ENCODE measurements at places on chromosomes 12 and 14.

GRCh38 chr12:96452261-96452922 lies 37.0 kb upstream of the CFAP54 start:
- no peak for DNase-seq

GRCh38 chr14:101033446-101034165 lies 130.1 kb upstream of the RTL1 start:
- DNase-seq, result no peak

- DNase-seq, result no peak
Measured at GRCh38 chr14:59086241-59086882, 102.1 kb upstream of the DAAM1 start.

- no peak for DNase-seq
Measured at GRCh38 chr12:111330800-111331752, 37.8 kb downstream of the PHETA1 start.

- DNase-seq, result no peak
Measured at GRCh38 chr12:106957583-106957982, 1.9 kb downstream of the TMEM263 start.

DNA sequence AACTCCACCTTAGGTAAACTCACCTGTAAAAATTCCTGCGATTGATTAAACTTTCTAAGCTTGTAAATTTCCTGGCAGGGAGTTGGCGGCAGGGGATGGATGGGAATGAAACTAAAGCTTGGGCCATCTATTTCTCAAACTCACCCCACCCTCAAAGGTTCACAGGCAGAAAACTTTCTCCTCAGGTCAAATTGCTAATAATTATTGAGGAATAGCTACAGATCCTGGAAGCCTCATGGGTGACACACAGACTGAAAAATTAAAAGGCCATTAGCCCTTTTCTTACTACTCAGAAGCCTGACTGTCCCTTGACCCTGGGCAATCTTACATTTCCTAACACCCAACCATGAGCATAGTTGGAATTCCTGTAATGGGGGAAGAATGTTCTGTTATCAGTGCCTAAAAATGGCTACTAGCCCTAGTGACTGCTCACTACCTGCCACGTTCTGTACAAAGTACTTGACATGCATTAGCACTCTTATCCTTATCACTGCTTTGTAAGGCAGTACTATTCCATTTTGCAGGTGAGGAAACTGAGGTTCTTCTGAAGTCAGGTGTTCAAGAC lies 12.4 kb upstream of the SYNDIG1L start:
- no peak for DNase-seq

DNA sequence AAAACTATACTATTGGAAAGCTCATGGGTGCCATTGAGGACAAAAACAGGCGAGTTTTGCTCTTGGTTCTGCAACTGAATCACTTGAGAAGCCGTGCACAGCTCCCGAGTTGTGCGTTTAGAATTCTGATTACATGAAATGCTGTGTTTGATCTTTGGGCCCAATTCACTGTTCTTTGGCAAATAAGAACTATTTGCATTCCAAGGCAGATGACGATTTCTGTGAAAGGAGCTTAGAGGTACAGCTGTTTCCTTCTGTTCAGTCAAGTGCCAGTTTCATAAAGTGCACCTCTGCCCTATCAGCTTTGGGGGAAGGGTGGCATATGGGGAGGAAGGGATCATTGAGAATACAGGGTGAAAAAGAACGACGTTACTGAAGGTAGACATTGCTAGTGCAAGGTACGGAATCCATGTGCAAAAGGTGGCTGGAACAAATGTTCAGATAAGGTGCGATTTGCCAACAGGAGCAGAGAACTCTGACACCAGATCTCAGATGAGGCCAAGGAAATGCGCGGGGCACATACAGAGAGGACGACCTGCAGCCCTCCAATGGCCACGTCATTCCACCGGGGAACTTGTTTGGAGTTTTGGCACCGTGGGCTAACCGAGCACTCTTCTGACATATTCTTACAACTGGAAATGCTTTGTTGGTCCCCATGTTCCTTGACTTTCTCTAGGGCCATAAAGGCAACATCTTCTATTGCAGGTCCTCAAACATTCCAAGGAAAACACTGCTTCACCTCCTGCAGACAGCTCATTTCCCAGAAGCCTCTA lies 30.1 kb downstream of the TCHP start:
- no peak for DNase-seq

GRCh38 chr12:42426746-42427145 lies 100.8 kb downstream of the PPHLN1 start:
- no peak for DNase-seq

GRCh38 chr12:123479442-123480180 lies 21.7 kb downstream of the SNRNP35 start:
- DNase-seq, result no peak

GRCh38 chr12:56510786-56511185 lies 10.8 kb upstream of the RBMS2 start:
- no peak for DNase-seq

DNA sequence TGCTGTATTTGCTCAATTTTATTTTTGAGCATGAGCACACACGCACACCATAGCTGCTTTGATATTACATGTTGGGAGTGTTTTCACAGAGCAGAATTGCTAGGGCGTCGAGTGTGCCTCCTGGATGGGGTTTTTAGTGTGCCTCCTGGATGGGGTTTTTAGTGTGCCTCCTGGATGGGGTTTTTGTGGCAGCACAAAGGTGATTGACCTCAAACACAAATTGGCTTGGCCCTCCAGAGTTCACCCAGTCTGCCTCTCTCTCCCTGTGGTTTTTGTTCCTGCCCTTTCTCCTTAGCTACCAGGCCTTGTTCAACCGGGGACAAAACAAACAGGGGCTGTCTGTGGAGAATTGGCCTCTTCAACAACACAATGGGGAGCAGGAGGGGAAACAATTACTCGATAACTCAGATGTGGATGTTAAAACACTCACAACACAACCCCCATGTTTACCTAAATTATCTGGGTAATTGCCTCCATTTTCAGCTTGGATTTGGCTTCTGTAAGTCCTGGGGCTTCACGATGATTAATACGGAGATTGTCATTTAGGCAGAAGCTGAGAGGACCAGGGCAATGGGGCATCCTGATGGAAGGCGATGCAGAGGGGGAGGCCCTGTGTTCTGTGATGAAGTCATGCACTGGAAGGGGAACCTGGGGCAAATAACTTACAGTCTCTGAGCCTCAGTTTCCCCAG lies 26.9 kb downstream of the TBX3 start:
- no peak for DNase-seq

DNA sequence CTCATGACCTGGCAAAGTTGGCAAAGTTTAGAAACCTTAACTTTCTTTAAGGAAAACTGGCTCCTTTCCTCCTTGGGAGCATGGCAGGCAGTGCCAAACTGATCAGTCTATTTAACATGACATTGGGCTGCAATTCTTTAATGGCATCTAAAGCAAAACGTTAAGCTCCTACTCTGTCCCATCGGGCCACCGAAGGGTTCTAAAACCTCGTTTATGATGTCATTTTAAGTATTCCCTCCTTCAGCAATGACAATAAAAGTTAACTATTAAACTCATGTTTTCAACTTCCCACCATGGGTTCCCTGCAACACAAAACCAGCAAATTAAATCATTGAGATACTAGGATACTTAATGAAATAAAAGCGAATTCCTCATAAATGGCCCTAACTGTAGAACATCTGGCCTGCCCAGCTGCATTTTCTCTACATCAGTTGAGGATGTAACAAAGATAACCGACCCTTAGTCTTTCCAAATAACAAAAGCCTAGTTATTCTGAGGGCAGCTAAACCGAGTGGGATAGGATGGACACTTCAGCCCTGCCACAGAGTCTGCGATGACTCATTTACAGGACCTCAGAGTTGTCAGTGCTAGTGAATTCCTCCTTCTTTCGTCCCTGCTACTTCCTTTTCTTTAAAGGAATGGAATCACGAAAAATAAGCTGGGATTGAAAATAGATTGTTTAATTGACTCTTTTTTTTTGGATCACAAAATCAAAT lies 34.5 kb upstream of the RIC8B start:
- no peak for DNase-seq

DNA sequence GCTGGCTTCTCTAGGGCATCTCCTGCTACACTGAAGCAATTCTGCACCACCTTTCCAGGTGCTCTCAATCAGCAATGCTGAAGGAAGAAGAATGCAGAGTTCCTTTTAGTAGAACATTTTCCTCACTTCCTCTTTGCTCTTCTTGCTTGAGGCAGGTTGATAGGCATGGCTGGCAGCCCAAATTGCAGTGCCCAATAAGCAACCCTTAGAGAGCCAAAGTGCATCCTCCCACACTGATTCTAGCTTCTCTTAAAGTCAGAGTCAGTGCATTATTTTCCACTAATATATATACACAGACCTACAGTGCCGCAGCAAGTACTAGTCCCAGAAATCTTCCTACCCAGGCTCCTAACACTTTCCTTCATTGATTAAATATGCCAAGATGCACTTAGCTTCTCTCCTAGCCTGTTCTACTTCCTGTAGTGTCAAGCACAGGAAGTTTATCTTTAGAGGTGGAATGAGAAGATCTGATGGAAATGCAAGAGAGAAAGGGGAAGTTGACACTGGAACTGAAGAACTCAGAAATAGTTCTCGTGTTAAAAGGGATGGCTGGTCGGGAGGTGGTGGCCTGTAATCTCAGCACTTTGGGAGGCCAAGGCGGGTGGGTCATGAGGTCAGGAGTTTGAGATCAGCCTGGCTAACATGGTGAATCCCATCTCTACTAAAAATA lies 132.7 kb downstream of the SSPN start:
- DNase-seq, result no peak

DNA sequence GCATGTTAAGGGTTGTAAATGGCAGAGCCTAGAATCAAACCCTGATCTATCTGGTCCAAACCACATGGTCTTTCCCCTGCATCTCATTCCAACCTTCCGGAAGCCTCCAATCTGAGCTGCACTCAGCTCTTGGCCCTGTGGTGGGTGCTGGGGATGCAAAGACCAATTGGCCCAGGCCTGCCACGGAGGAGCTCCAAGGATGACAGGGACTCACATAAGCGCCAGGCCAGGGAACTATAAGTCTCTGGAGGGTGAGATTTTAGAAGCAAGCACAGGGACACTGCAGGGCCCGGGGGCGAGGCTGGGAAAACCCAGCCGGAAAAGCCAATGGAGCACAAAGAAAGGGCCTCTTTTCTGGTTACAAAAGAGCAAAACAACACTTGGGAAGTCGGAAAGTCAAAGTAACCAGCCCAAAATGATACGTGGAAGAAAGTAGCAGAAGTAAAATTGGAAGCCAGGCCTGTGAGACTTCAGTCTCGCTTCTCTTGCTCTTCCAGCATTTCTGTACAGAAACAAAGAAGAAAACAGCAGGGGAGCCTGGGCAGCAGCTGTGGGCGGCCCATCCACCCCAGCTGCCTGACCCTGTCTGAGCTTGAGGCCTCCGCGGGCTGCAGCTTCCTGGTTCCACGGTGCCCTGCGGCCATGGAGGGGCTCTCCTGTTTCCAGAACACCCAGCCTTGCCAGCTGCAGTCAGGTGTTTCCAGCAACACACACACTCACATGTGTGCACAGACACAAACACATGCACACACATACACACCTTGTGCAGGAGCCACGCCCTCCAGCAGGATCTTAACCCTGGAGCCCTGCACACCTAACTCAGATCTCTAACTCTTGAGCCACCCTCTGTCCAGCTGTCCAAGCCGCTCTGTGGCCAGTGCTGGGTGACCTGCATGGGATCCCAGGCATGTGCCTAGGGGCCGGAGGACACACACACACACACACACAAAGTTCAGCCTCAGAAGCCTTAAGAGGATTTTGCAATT lies 178.2 kb downstream of the BCL11B start:
- DNase-seq, result no peak

- no peak for DNase-seq
Measured at GRCh38 chr12:49276304-49277290, 11.7 kb downstream of the TUBA1C start.

DNA sequence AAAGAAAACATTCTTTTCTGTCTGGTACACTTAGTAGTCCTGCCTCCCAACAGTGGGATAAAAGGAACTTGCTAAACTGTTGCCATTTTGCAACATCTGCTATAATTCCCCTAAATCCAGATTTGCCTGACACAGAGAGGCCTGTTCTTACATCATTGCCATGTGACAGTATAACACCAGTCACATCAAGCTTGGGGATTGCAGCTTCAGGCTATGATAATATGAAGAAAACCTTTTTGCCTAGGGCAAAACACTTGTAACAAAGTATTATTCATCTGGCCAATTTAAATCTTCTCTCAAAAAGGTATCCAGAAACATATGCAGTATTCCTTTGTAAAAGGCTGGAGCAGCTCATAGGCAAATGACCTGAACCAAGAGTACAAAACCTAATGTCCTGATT lies 80.9 kb upstream of the OTX2 start:
- no peak for DNase-seq

GRCh38 chr14:61484031-61484430 lies 162.7 kb downstream of the PRKCH start:
- DNase-seq, result no peak

DNA sequence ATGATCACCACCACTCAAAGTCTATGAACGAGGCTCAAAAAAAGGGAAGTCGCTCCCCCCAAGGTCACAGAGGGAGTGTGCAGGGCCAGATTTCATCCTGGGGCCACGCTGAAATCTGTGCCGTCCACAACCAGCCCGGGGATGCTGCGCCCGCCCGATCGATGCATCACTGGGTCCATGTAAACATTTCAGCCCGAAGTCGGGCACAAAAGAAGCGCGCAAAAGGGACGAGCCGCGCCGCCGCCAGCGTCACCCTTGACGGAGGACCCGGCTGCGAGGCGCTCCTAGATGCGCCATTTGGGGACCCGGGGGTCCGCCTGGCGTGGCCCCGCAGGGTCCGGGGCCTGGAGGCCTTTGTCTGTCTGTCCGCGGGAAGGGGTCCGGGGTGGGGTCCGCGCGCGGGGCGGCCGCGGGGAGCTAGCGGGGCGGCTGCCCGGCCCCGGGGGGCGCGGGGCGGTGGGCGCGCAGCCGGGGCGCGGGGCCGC lies 503 bp downstream of the FBXO21 start:
- DNase-seq, result peak; percentile 18

DNA sequence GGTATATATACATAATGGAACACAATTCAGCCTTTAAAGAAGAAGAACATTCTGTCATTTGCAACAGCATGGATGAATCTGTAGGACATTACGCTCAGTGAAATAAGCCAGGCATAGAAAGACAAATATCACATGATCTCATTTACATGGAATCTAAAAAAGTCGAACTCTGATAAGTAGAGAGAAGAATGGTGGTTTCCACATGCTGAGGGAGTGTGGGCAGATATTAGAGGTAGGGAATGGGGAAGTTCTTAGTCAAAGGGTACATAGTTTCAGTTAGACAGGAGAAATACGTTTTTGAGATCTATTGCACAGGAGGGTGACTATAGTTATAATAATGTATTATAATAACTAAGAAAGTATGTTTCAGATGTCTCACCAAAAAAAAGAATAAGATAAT lies 71.4 kb downstream of the ADAMTS20 start:
- no peak for DNase-seq

DNA sequence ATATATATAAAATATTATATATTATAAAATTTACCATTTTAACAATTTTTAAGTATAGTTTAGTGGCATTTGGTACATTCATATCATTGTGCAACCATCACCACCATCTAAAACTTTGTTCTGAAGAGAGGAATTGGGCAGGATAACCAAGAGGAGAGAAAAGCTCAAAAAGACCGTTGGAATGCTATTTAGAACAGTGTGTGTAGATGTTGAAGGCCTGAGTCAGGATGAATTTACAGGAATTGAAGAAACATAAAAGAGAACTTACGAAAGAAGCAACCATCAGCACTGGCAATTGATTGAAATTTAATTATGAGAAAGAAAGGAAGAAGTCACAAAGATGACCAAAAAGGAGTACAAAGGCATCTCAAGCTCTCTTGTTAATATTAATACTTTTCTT lies 196.9 kb upstream of the PWP1 start:
- DNase-seq, result no peak

Measured in GM18507 (cell line).